Activated CD8-positive, alpha-beta T cell treated with anti-CD3 and anti-CD28 coated beads for 36 hours (primary cell): ENCODE measurements at places on chromosomes 3 and 15. TPM values are rescaled to one million over a fixed set of nuclear protein-coding genes. Genes with fewer than 3 reads are reported as not detected.
A peak's percentile ranks its signal among the peaks of the same experiment; 100 is the strongest.

The LRRK1 gene
- total RNA-seq, result 0.83 TPM

The GYG1 gene
- total RNA-seq, result 18.3 TPM

The P3H2 gene
- total RNA-seq, result not detected

The SPATA16 gene
- not detected for total RNA-seq

The ZSCAN2 gene
- total RNA-seq, result 6.6 TPM

The C2CD4A gene
- 1.0 TPM for total RNA-seq

- no peak overlapping the region for H3K27ac ChIP-seq
- H3K4me1 ChIP-seq, result peaks cover 10% of the 10 kb centered on the region
- peaks cover 2% of the 10 kb centered on the region for H3K27me3 ChIP-seq
- H3K36me3 ChIP-seq, result no peaks in the 10 kb centered on the region
These were observed 322.6 kb upstream of the TLE3 start for GRCh38 chr15:70420086-70420947.

DNA sequence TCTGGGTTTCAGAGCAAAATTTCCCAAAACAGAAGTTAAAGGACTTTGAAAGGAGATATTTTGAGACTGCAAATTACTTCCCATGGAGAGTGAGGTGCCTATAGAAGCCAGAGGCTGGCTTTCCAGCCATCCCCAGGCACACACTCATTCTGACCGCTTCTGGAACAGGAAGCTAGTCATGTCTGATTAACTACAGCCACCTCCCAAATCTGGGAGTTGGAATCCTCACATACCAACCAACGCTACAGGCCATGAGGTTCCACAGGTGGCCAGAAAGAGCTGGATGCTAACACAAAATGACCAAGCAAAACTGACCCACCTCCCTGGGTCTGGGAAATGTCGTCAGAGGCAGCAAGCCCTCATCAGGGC lies 87.2 kb downstream of the SNRK start:
- H3K4me1 ChIP-seq, result peaks cover 22% of the 10 kb centered on the region
- H3K27ac ChIP-seq, result no peak overlapping the region
- DNase-seq, result no peak
- H3K36me3 ChIP-seq, result no peaks in the 10 kb centered on the region
- H3K4me3 ChIP-seq, result no peak overlapping the region
- no peaks in the 10 kb centered on the region for H3K27me3 ChIP-seq

GRCh38 chr15:83449250-83449671 lies 2.1 kb downstream of the SH3GL3 start:
- H3K27ac ChIP-seq, result no peak overlapping the region
- peaks cover 8% of the 10 kb centered on the region for H3K4me1 ChIP-seq
- no peaks in the 10 kb centered on the region for H3K36me3 ChIP-seq
- no peak for DNase-seq
- no peak overlapping the region for H3K4me3 ChIP-seq

GRCh38 chr3:193310914-193311723 lies 67.4 kb downstream of the ATP13A5 start:
- H3K27me3 ChIP-seq, result peaks cover 4% of the 10 kb centered on the region
- H3K4me3 ChIP-seq, result no peak overlapping the region
- no peaks in the 10 kb centered on the region for H3K36me3 ChIP-seq
- DNase-seq, result no peak
- H3K27ac ChIP-seq, result no peak overlapping the region

DNA sequence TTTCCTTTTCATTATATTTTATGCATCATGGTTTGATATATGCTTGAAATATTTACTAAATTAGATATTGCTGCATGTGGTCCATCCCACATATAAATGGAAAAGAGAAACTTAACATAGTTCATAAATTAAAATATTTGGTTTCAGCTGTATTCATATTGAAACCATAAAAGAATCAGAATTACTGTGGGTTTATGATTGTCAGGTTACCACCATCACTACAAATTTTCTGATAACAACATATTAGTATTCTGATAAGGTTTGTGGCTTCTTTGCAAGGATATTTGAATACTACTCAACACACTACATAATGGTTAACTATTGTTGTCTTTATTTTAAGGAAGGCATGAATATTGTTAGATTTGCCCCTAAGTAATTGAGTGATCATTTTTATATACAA lies 235.5 kb downstream of the UBE2E2 start:
- no peaks in the 10 kb centered on the region for H3K27me3 ChIP-seq
- DNase-seq, result no peak
- no peak overlapping the region for H3K27ac ChIP-seq
- no peak overlapping the region for H3K4me3 ChIP-seq
- peaks cover 51% of the 10 kb centered on the region for H3K4me1 ChIP-seq

DNA sequence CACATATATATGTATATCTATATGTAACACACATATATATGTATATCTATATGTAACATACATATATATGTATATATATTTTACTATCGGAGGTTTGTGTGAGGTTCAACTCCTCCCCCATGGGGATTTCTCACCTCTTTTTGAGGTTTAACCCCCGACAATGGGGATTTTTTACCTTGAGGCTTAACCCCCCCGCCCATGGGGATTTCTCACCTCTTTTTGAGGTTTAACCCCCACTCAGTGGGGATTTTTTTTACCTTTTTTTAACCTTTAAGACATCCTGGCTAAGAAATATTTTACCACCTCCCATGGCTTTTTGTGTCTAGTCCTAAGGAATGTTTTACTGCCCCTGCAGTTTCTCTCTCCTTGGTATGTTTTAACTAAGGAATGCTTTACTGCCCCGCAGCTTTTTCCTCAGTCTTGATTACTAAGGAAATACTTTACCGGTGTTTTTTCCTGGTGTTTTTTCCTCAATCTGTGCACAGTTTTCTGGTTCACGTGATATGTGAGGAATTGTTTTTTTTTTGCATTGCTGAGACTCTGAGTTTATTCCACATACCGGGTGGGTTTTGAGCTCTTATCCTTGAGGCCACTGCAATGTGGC lies 185.2 kb downstream of the KLF13 start:
- no peak overlapping the region for H3K27ac ChIP-seq
- H3K4me1 ChIP-seq, result peaks cover 20% of the 10 kb centered on the region
- peak overlapping the region; percentile 53 for H3K4me3 ChIP-seq
- peak; percentile 83 for DNase-seq
